ENCODE measurements at places on chromosomes 4 and X.

GRCh38 chr4:169102026-169102425 is 92.0 kb upstream of the CBR4 start:
- no peak for DNase-seq

DNA sequence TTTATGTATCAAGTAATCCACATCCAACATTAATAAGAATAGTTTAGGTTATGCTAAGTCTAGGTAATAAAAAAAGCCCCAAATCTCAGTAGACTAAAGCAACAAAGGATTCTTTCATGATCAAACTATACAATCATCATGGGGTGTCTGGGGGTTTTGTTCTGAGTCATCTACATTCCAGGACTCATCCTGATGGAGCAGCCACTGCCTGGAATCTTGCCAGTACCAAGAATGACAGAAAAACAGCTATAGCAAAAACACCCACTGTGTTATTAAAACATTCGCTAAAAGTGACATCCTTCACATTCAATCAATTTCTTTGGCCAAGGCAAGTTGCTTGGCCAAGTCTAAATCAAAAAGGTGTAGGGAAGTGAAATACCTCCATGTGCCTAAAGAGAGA is 3.9 kb upstream of the ARHGEF38 start:
- no peak for DNase-seq

DNA sequence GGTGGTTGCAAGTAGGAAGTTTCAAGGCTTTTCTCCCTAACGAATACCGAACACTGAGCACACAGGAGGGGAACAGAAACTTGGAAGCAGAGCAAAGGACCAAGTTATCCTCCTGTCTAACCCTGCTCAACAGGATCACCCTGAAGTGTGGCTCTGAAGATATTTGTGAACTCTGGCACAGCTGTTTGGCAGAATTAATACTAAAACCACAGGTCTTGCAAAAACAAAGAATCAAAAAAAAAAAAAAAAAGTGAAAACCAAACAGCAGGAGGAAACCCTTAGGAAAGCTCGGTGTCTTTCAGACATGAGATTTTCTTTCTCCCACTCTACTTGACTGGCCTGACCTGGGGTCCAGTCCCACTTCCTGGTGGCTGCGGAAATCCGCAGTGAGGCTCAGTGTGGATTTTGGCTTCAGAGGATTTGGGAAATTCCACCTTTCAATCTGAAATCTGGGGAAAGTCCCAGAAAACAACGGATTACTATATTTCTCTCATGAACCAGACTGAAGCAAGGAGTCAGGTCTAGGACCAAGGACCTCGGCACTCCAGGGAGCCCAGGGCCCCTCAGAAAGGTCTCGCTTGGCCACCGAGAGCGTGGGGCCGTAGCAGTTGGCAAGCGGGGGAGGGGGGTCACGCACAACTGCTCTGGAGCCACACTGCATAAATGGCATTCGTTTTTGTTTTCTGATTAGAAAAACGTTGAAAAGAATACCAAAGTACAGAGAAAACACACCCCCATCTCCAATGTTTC is 867 bp downstream of the TIFA start:
- DNase-seq = peak; percentile 21

GRCh38 chr4:101777431-101777830 is 13.1 kb upstream of the BANK1 start:
- DNase-seq = no peak

GRCh38 chr4:98491899-98492559 is 166.4 kb downstream of the TSPAN5 start:
- no peak for DNase-seq

GRCh38 chr4:151173871-151174270 is 74.4 kb downstream of the RPS3A start:
- no peak for DNase-seq

GRCh38 chr4:174553828-174554227 is 31.5 kb upstream of the HPGD start:
- DNase-seq = no peak

GRCh38 chr4:152651473-152652060 is 28.2 kb downstream of the TMEM154 start:
- DNase-seq = no peak

GRCh38 chrX:119541188-119541587 is 24.0 kb downstream of the STEEP1 start:
- no peak for DNase-seq

DNA sequence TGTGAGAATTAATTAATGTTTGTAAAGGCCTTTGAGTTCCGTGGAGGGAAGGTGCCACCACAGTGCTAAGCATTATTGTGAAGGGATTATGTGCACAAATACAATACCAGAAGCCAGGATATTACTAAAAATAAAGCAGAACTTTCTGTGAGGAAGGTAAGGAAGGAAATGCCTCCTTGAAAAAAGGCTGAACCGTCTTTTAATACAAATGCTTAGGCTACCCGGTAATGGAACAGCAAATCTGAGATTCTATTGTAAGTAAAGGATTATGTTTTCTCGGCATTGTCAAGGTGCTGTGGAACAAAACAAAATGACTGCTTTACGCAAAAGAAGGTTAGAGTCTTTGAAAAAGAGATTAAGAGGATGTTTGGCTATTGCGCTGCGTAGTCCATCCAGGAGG is 57.9 kb upstream of the SPRY1 start:
- DNase-seq = no peak

- no peak for DNase-seq
Observed at GRCh38 chrX:3320471-3321046, 25.9 kb downstream of the MXRA5 start.

DNA sequence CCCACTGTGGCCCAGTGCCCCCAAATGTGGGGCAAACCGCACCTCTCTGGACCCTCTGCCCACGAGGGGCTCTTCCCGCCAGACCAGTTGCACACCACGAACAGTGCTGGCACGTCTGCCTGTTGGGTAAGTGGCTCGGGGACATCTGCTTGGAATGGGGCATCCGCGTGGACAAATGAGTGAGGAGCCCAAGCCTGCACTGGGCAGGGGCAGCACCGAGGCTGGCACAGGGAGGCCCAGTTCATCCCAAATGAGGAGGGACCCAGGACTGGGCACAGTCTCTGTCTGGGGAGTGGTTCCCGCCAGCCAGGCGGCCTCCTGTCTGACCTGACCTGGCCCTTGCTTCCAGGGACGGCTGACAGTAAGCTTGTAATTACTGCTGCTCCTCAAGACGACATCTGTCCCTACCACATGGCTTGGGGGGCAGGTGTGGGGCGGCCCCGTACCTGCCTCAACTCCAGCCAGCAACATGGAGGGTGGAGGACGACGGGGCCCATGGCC is 3.2 kb downstream of the SPON2 start:
- no peak for DNase-seq

- no peak for DNase-seq
Observed at GRCh38 chrX:84153538-84153937, 34.5 kb downstream of the RPS6KA6 start.

GRCh38 chrX:2889045-2889605 is 40.0 kb downstream of the ARSD start:
- no peak for DNase-seq

DNA sequence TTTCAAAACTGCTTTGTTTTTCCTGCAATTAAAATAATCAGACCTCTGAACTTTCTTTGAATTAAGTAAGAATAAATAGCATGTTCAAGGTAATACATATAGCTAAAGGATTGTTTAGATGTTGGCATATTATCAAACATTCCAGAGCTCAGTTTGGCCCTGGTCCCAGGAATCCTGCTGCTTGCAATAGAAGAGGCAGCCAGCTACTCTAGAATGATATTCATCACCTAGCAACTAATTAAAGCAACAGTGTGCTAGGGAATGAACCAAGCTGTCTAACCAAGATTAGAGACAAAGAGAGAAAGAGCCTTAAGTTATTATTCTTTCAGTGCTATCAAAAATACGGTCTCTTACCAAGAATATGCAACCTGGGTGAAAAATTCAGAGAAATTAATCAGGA is 460.9 kb downstream of the GABRG1 start:
- DNase-seq = no peak

DNA sequence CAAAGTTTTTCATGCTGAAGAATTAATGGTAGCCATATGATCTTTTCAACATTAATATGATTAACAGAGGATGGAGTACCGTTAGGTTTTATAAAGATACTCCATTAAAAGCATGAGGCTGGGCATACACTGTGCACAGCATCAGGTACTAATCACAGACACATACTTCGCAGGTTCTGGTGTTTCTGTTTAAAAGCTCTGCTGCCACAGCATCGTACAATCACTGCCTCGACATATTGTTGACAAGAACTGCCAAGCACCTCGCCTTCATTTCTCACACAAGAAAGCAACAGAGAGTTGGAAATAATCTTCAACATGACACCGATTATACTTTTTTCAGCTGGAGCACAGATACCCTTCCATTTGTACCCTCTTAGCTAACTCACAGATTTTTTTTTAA is 753.4 kb upstream of the FAM241A start:
- no peak for DNase-seq

- DNase-seq = no peak
Observed at GRCh38 chr4:108540536-108540935, 79.8 kb upstream of the RPL34 start.

GRCh38 chr4:76585272-76585671 is 150.2 kb downstream of the SHROOM3 start:
- no peak for DNase-seq

GRCh38 chr4:37836838-37837440 is 10.5 kb downstream of the PGM2 start:
- DNase-seq = no peak

- no peak for DNase-seq
Observed at GRCh38 chrX:9626379-9626778, 139.3 kb downstream of the GPR143 start.

- DNase-seq = no peak
Observed at GRCh38 chr4:151917145-151917734, 156.4 kb upstream of the GATB start.

GRCh38 chrX:153865685-153866084 is 20.3 kb downstream of the L1CAM start:
- no peak for DNase-seq

DNA sequence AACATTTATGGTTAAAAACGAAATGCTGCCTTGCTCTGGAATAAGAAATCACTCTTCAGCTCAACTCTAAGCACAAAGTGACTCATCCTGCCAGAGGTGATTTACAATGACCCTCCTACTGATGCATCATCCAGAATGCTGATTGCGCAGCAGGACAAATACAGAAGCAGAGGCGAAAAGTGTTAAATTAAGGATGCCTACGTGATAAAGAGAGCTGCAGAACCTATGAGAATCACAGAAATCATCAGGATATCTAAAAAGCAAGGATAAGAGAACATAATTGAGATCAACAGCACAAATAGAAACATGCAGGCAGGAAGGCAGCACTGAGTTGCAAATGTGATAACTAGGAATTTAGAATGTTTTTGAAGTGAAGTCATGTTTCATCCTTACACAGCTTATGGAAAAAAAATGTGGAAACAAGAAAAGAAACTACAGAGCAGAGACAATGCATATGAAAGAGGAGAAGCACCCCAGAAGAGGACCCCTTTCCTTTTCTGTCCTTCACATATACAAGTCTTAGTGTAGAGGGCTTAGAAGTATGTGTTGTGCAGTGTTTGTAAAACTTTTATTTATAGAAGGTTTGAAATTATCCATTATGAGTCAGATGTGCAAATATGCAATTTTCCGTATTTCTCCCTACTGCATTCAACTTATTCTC is 188.4 kb downstream of the SLC7A11 start:
- DNase-seq = peak; percentile 16

GRCh38 chrX:128106630-128107029 is 54.4 kb upstream of the ACTRT1 start:
- no peak for DNase-seq

GRCh38 chr4:176123710-176124407 is 58.2 kb downstream of the WDR17 start:
- peak; percentile 1 for DNase-seq

GRCh38 chr4:38328989-38329729 is 334.8 kb upstream of the KLF3 start:
- DNase-seq = no peak

GRCh38 chr4:1506956-1507721 is 100.9 kb upstream of the NKX1-1 start:
- DNase-seq = no peak

GRCh38 chr4:52870225-52870624 is 8.1 kb downstream of the RASL11B start:
- DNase-seq = no peak

- no peak for DNase-seq
Observed at GRCh38 chrX:15425024-15425423, 40.8 kb upstream of the VEGFD start.

GRCh38 chr4:61770456-61770855 is 570.3 kb downstream of the ADGRL3 start:
- DNase-seq = no peak

DNA sequence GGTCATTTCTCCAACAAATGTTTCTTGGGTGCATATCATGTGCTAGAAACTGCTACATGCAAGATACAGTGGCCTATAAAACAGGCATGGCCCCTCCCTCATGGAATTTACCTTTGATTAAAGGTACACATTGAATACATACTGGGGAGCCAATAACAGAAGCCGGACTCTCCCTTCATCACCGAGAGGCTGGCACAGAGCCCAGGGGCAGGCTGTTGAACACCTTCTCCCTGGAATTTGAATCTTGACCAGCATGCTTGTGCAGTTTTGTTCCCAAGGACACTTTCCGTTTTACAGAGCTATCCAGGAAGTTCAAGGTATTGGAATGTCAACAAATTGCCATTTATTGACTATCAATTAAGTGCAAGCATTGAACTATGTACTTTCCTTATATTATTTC is 33.2 kb downstream of the PPARGC1A start:
- no peak for DNase-seq

GRCh38 chrX:111560801-111561200 is 49.4 kb downstream of the SERTM2 start:
- no peak for DNase-seq

- DNase-seq = no peak
Observed at GRCh38 chr4:43277003-43277402, 384.5 kb downstream of the GRXCR1 start.

- no peak for DNase-seq
Observed at GRCh38 chrX:4764888-4765287, 1051.4 kb upstream of the PRKX start.

- no peak for DNase-seq
Observed at GRCh38 chrX:140510895-140511295, 6.0 kb upstream of the SOX3 start.

GRCh38 chr4:142824368-142824767 is 21.7 kb downstream of the INPP4B start:
- DNase-seq = no peak

GRCh38 chrX:22060415-22061280 is 28.5 kb downstream of the PHEX start:
- no peak for DNase-seq

- DNase-seq = no peak
Observed at GRCh38 chr4:81485310-81485980, 13.7 kb upstream of the RASGEF1B start.

GRCh38 chr4:147017081-147017480 is 71.4 kb upstream of the TTC29 start:
- DNase-seq = no peak

Measured in HuH-7.5 (cell line).